ENCODE measurements at places on chromosomes 7 and 10.
A peak's percentile ranks its signal among the peaks of the same experiment; 100 is the strongest.

DNA sequence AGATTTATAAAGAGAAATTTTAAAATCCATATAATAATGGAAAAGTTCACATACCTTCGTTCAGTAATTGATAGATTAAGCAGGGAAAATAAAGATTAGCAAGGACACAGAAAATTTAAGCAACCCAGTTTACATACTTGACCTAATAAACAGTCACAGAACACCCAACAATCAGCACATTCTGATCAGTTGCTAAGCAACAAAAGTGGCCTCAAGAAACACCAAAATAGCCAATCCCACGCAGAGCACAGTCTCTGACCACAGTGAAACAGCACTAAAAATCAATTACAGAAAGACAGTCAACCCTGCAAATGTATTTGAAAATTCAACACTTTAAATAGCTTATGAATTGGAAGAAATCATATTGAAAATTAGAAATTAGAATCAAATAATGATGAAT, 39.3 kb upstream of the DRGX start:
- no peak for DNase-seq

DNA sequence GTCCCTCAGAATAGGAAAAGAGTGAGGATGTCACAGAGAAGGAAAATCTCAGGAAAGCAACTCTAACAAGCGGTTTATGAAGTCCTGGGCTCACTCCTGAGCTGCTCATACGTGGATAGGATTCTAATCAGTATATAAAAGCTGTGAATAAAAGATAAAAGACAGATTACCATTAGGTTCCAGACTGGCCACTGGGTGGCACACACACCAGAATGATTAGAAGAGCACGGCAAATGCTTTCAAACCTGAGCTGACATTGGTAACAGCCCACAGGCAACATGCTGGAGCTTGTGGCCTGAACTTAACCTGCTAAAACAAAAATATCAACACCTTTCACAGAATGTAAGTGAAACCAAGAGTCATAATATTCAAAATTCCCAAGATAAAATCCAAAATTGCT, 370.8 kb downstream of the GRID1 start:
- DNase-seq: peak; percentile 13

GRCh38 chr10:28072573-28072972, 73.7 kb upstream of the ODAD2 start:
- no peak for DNase-seq

GRCh38 chr7:20238754-20239324, 21.7 kb upstream of the MACC1 start:
- peak; percentile 23 for DNase-seq

DNA sequence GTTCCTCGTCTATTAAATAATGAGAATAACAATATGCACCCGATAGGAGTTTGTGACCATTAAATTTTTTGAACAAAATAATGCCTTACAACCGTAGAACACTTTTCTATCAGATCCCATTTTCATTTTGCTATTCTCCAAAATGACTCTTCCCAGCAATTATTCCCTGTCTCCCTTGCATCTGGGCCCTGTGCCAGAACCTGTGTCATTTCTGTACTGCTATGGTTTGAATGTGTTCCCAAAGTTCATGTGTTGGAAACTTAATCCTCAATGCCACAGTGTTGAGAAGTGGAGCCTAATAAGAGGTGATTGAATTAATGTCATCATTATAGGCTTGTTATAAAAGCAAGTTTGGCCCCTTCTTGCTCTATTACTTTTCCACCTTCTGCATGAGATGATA, 33.2 kb upstream of the SMNDC1 start:
- DNase-seq: no peak

GRCh38 chr7:99126921-99127553, 16.9 kb downstream of the SMURF1 start:
- DNase-seq: no peak

- DNase-seq: no peak
Measured at GRCh38 chr10:110344622-110345021, 39.9 kb upstream of the SMNDC1 start.

DNA sequence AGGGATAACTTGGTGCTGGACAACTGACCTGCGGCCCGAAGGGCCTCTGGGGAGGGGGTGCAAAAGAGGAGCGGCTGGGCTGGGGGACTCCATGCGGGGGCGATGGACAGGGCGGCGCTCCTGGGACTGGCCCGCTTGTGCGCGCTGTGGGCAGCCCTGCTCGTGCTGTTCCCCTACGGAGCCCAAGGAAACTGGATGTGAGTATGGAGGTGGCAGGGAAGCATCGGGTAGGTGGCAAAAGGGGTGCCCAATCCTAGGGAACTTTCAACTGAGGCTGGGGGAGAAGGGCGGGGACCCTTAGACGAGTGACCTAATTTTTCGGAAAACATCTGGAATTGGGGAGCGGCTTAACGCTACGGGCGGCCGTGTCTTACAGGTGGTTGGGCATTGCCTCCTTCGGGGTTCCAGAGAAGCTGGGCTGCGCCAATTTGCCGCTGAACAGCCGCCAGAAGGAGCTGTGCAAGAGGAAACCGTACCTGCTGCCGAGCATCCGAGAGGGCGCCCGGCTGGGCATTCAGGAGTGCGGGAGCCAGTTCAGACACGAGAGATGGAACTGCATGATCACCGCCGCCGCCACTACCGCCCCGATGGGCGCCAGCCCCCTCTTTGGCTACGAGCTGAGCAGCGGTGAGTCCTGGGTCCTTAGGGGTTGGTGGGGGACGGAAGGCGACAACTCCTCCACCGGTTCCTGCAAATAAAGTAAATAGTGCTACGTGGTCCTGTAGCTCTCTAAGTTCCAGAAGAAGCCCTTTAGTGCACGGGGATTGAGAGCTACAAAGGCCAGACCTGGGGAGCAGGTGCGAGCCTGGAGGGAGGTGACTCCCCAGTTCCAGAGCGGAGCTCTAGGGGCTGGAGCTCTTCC, 622 bp downstream of the WNT16 start:
- no peak for DNase-seq

- peak; percentile 29 for DNase-seq
Measured at GRCh38 chr7:129493555-129493954, 8.8 kb upstream of the SMKR1 start.

DNA sequence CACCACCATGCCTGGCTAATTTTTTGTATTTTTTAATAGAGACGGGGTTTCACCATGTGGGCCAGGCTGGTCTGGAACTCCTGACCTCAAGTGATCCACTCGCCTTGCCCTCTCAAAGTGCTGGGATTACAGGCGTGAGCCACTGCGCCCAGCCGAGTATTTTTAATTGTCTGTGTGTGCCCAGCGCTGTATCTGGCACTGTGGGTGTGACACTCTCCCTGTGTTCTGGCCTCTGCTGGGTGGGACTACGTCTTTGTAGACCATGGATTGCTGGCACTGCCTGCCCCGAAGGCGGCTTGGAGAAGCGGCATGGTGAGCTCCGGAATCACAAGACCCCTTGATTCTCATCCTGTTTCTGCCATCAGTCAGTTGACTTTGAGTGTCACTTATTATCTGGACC, 136.2 kb downstream of the CDH23 start:
- DNase-seq: no peak

GRCh38 chr10:81900989-81901388, 26.0 kb downstream of the NRG3 start:
- no peak for DNase-seq

GRCh38 chr7:66359656-66360211, 154.6 kb downstream of the TPST1 start:
- DNase-seq: no peak

DNA sequence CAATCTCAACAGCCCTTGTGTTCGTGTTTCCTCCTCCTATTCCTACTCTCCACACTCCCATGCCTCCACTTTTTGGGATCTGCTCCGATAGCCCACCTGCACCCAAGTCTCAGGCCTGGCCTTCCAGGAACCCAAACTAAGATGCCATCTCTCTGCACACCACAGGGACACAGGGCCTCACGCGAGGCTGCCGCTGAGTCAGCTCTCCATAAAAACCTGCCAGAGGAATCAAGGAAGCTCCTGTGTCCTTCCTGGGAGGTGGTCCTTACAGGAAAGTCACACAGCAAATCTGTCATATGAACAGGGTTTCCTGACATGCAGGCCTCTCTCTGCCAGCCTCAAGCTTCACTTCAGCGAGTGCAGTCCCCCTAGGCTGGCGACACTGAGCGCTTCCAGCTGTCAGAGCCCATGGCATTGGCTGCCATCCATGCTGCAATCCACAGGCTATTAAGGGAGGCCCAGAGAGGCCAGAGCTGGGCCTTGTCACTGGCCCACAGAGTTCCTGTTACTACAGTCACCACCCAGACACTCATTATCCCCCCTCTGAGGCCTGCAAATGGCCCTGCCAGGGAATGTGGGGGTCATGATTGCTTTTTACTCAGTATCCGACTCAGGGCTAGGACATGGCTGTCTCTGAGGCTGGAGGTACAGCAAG, 151.4 kb downstream of the OAT start:
- no peak for DNase-seq

DNA sequence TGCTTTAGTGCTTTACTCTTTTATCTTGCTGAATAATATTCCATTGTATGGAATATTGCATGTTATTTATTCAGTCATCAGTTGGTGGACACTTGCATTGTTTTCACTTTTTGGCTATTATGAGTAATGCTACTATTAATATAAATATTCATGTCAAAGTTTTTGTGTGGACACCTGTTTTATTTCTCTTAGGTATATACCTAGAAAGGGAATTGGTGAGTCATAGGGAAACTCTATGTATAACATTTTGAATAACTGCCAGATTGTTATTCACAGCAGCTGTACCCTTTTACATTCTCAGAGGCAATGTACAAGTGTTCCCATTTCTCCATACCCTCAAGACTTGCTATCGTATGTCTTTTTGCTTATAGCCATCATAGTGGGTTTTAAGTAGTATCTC, 268.7 kb downstream of the SEMA3A start:
- no peak for DNase-seq
